ENCODE measurements at places on chromosomes 4 and X. TPM values are rescaled to one million over a fixed set of nuclear protein-coding genes. Genes with fewer than 3 reads are reported as not detected.

The EGFL6 gene
- 0.78 TPM for total RNA-seq

The CSAG1 gene
- total RNA-seq: not detected

The SCML2 gene
- 1.2 TPM for total RNA-seq

The MCUB gene
- total RNA-seq: 9.0 TPM

The RHOXF1 gene
- not detected for total RNA-seq

The XAGE3 gene
- not detected for total RNA-seq

The RGN gene
- total RNA-seq: 7.0 TPM

All from ureter (tissue), 1 donor.